ENCODE measurements at places on chromosomes 1 and 21.

- DNase-seq = no peak
These were observed 325.9 kb downstream of the RPS6KC1 start for GRCh38 chr1:213376862-213377372.

DNA sequence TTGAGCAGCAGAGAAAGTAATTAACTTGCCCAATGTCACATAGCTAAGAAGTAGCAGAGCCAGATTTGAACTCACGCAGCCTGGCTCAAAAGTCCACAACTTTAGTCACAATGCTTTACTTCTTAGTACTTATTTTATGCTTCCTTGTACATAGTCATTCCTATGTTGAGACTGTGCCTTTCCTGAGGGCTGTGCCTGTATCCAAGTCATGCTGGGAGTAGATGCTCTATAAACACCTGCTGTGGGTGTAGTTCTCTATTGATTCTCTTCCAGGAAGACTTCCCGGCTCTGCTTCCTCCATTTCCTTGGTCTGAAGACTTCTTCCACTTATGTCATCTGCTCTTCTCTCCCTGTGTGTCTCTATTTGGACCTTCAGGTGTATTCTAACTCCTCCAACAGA is 16.6 kb downstream of the IQGAP3 start:
- no peak for DNase-seq

DNA sequence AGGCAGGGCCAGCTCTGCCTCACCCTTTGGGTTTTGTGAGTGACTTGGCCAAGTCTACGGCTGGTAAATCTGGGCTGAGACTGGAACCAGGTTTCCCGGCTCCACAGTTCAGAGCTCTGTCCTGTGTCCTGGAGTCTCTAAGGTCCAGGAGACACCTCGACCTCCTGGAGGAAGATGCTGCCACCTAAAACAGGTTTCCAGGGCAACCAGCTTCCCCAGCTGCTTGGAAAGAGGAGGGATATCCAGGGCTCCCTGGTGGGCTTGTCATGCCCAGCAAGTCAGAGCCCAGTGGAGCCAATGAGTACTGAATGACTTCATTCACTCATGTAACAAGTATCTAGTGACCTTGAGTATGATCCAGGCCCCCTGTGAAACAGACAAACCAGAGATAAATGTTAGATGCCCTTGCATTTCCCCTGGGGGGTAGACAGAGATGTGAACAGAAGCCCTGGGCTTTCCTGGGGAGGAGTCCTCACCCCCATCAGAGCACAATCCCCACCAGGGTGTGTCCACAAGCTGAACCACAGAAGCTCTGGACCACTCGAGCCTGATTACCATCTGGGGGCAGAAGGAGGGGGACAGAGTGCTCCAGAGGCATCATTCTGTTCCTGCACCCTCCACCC is 181.2 kb upstream of the RAB4A start:
- DNase-seq = no peak

DNA sequence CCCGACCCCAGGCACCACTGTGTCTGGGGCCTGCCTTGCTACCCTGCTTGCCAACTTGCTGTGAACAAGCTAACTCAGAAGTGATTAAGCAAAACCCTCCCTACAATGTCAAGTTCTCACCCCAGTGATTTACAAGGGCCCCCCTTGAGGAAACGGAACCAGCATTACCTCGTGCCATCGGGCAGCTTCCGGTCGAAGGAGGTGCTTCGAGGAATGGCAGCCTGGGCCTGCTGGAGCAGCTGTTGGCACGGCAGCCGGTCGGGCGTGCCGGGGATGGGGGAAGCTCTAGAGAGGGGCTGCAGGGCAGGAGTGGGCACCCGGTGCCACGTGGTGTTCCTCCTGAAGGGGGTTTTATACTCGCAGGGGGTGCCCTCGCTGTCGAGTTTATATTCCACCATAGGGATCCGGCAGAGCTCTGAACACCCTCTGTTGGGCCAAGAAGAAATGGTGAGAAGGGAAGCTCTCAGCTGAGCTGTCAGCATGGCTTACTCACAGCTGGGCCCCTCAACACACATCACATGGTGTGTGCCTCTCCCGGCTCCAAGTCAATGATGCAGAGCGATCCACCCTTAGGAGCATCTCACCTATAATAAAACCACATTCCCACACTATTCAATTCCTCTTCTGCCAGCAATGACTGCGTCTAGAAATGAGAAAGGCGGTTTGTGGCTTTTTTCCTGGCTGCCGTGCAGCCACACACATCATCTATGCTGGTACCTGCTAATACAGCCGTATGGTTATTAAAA is 184.4 kb downstream of the SIPA1L2 start:
- no peak for DNase-seq

All from SW 1271 (cell line).